ELF-1 (cell line): ENCODE measurements at places on chromosomes 1 and 21.

DNA sequence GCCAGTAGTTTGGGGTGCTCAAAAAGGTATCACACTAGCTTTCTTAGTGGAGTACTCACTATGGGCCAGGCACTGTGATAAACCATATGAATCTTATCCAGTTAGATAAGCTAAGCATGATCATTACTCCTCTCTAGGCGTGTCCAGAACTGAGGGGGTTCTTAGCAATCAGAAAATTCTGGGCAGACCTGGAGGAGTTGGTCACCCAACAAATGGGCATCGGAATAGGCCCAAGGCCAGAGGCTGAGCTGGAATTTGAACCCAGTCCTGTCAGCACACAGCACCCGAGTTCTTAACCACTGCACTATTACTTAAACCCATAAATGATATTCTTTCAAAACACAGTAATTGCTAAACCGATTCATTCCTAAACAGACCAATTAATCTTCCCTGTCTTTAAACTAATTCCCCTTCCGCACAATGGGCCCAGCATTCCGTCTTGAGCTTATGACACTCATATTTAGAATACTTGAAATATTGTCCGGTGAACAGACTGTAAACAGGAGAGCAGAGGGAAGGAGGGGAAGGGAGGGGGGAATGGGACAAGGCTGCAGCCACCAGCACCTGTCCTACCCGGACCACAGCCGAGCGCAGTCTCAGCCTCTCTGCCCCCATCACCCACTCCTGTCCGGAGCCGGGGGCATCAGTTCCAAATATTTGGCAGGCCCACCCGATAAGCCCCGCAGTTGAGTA is 113.0 kb upstream of the GADD45A start:
- no peak for DNase-seq

DNA sequence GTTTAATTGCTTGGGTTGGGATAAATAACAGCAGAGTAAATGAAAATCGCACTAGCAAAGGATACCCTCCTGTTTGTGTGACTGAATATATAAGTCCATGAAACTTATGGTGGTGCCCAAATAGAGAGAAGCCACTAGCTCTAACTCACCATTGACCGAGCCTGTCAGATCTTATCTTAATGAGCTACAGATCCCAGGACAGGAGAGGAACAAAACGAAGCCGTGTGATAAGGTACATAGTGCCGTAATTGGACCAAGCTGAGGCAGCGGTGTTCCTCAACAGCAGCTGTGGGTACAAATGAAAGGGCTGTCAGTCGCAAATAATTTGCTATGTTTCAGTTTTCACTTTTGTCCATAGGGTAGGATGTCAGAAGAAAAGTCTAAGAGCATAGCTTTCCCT is 276.1 kb downstream of the PTBP2 start:
- no peak for DNase-seq

- no peak for DNase-seq
These were observed 516.6 kb downstream of the SMYD3 start for GRCh38 chr1:245990315-245991022.

DNA sequence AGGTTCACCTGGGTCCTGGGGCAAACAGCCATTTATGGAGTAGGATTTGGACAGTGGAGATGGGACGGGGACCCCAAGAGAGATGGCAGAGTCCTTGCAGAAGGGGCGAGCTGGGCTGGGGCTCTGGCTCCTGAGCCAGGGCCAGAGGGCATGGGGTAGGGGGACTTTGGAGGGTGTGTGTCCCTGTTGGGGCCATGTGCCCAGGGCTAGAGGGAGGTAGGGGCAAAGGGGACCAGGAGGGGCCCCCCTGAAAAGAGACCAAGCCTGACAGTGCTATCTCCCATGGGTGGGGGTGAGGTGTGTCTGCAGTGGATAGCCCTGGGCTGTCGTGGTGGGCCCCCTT is 92.3 kb downstream of the TRIM11 start:
- DNase-seq, result no peak

DNA sequence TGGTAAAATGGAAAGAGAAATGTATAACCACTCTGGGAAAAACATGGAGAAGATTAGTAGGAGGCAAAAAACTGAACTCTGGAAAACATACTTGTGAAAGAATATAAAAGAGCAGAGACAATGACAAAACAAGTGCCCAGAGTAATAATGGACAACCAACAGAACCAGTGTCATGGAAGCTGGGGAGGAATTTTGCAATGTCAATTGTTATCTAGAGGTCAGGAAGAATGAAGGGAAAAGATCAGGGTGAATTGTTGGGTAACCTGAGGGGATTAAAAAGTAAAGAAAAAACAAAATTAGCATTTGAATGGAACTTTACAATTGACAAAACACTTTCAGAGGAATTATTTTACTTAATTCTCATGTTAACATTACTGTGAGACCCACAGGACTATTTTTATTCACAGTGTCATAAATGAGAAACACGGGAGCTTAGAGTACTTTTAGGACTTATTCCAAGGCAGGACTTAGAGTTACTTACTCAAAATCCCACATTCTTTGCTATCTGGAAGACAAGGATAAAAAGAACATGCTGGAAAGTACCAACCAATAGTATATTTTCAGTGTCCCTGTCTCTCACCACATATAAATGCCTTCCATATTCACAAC is 19.5 kb downstream of the JAM2 start:
- DNase-seq, result no peak

- DNase-seq, result no peak
These were observed 19.7 kb downstream of the ARHGEF11 start for GRCh38 chr1:157025856-157026255.

DNA sequence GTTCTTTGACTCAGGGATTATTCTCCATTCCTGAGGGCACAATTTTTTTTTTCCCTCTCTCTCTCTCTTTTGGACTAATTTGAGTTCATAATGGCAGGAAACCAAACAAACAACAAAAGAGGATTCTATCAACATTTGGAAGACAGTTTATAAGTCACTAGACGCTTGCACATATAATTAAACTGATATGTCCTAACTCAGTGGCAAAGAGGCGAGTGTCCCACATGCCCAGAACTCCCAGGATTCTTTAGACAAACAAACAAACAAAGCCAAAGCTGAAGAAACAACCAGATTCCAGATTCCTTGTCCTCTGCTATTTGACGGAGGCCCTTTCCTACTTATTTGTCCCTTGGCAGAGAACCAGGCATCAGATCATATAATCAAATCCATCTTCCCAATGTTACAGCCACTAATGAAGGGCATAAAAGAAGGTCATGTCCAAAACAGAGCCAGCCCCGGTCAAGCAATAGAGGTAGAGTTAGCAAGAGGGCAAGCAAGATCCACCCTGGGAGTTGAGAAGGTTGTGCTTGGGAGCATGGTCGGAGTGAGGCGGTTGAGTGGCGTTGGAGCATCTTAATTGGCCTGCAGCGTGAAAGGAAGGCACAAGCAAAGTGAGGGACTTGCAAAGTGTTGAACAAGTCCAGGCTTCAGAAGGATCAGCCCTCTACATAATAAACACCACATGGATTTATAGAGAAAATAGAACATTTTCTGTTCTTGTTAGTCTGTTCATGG is 30.3 kb downstream of the ZNF362 start:
- no peak for DNase-seq

GRCh38 chr1:228393268-228393701 is 13.3 kb downstream of the TRIM11 start:
- DNase-seq, result peak; percentile 34

GRCh38 chr1:172273647-172274396 is 146.7 kb upstream of the C1orf105 start:
- DNase-seq, result no peak
